ENCODE measurements at places on chromosomes 5 and 9. TPM values are rescaled to one million over a fixed set of nuclear protein-coding genes. Genes with fewer than 3 reads are reported as not detected.

ARL14EPL gene
- total RNA-seq, result not detected

LRRC14B gene
- 1.0 TPM for total RNA-seq

NXNL2 gene
- total RNA-seq, result 0.68 TPM

- H3K27ac ChIP-seq, result no peak overlapping the region
- no peak overlapping the region for H3K4me3 ChIP-seq
- DNase-seq, result no peak
Measured at GRCh38 chr5:142293486-142293885, 31.3 kb downstream of the SPRY4 start.

DNA sequence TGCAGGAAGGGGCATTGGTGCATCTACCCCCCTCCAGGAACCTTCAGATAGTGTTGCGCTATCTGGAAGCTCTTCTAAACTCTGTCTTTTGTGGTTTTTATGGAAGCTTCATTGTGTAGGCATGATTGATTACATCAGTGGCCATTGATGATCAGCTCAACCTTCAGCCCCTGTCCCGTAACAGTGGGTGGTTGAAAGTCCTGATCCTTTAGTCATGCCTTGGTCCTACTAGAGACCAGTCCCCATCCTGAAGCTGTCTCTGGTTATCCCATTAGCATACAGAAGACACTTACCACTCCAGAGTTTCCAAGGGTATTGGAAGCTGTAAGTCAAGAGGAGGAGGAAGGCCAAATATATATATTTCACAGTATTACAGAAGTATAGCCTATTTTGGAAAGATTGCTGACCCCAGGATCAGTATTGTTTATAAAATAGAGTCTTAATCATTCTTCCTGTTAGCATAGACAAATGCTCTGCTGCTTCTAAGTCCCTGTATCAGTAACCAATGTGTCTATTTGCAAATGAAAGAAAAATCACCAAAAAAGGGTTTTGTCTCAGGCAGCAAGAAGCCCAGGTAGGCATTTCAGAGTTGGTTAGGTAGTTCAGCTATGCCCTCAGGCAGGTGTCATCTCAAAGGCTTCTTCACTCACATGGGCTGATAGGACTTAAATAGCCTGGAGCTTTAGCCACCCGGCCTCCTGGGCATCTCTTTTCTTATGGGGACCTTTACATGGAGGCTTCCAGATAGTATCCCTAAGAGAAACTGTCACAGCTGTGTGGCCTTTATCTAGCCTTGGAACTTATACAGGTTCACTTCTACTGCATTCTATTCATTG lies 41.6 kb downstream of the SPIN1 start:
- no peak overlapping the region for H3K4me3 ChIP-seq
- no peaks in the 10 kb centered on the region for H3K4me1 ChIP-seq
- H3K27ac ChIP-seq, result no peak overlapping the region

GRCh38 chr9:120926397-120926928 lies at the start of gene TRAF1:
Gene TRAF1 (minus strand): TSS chr9:120926796. CDS start chr9:120926075, 721 bp downstream.
- no peaks in the 10 kb centered on the region for H3K4me1 ChIP-seq
- no peak for DNase-seq
- no peaks in the 10 kb centered on the region for H3K27me3 ChIP-seq
- H3K27ac ChIP-seq, result peak within 1 kb of the TSS; percentile 45
